ENCODE measurements at places on chromosomes 5 and 9.
A peak's percentile ranks its signal among the peaks of the same experiment; 100 is the strongest.

DNA sequence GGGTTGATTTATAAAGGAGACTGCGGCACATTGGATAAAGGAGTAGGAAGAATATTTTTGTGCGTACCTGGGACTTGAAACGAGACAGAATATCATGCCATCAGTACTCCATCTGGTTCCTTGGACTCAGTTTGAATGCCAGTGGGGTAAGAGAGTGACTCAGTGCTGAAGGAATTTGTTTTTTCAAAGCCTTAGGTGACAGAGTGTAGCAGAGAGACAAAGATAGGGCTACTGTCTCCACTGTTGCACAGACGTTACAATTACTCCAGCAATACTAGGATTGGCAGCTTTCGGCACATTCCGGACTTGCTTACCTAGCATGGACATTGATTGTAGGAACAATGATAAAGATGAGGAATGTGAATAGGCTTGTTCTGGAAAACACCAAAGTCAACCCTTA lies 250.7 kb downstream of the KCTD16 start:
- no peak for ATAC-seq

- no peak for ATAC-seq
These were observed 139.7 kb downstream of the TSSK1B start for GRCh38 chr5:113295111-113295539.

GRCh38 chr5:58107704-58108103 lies 352.2 kb downstream of the PLK2 start:
- no peak for ATAC-seq

DNA sequence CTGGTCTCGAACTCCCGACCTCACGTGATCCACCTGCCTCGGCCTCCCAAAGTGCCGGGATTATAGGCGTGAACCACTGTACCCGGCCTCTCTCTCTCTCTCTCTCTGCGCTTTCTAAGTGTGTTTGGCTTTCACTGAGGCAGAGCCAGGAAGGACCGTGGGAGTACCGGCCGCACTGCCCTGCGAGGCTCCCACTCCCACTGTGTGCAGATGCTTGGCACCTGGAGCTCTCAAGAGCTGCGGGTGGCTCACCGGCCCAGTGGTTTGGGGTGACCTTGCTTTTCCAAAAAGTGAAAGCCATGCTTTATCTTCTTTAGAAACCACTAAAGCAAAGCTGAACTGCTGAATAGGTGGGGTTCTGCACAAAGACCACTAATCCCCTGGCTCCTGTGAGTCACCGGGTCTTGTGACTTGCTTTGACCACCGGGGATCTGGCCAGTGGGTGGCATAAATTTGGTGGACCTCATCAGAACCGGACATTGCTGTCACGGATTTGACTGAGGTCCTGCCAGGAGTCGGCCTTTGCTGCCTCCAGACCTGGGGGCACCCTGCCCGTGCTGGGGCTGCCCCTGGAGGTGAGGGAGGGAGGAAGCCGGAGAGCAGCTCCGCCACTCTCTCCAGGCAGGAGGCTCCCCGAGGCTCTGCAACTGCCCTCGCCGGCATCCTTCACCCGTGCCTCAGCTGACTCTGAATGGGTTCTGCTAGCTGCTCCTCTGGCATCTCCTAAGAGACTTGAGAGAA lies 228.9 kb downstream of the FANCC start:
- no peak for ATAC-seq

DNA sequence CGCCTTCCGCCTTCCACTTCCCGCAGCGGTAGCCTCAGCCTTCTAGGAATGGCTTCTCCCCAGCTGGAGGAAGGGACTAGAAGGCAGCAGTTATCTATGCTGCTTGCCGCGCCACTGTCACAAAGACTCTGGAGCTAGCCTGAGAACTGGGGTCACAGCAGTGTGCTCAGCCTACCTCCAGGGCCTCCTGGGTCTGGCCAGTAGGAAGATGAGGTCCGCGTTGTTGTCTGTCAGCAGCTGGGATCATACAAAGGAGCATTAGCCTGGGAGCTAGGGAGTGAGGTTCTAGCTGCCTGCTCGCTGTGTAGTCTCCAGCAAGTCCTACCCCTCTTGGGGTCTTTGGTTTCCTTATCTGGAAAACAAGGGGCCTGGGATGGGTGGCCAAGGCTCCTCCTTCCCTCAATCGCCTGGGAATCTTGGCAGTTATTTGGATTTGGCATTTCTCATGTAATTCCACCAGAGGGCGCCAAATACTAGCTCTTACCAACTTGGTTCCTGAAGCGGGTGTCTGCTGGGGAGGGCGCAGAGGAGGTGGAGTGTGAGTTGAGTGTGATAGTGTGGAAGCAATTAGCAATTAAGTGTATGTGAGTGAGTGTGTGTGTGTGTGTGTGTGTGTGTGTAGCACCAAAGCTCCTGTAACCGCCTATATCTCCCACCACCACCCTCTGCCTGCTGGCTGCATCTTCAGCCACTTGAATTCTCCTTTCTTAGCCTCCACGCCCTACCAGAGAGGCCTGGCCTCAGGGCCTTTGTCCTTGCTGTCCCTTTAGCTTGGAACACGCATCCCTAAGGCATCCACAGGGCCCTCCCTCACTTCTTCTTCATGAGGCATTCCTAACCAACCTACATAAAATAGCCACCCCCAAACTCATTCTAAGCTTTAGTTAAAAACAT lies 97.1 kb downstream of the ENTREP1 start:
- peak; percentile 56 for ATAC-seq

Measured in stimulated activated memory B cell treated with anti-CD40 and anti-IgM and Interleukin-4, amounts not matched to agents 10 μg/mL and 1 μg/mL and 100 μg/mL, for 72 hours (primary cell).